ENCODE measurements at places on chromosomes 7 and 10.

GRCh38 chr10:97916586-97916985, 66.9 kb downstream of the GOLGA7B start:
- no peak for DNase-seq

DNA sequence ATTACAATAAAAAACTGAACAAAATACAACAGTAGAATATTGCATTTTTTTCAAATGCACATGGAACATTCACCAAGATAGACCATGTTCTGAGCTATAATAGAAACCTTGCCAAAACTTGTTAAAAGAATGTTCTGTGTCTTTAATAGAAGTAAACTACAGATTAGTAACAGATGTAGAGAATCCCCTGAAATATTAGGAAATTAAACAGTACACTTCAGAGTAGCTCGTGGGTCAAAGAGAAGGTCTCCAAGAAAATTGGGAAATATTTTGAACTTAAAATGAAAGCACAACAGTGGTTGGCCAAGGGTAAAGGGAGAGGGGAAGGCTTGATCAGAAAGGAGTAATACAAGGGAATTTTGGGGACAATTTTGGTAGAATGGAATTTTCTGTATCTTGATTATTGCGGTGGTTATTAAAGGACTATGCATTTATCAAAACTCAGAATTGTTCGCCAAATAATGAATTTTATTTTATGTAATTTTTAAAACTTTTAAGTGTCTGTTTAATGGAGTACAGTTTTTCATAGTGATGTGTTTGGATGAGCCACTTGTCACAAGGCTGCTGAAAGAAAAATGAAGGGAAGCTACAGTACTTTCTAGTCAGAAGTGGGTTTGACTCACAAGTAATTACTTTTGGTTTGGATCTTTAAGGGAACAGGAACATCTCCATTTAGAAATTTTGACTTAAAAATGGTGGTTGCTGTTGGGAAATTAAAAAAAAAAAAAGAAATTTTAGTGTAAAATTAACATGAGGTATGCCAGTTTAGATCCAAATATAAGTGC, 10.2 kb downstream of the PLEKHA8 start:
- DNase-seq = no peak

DNA sequence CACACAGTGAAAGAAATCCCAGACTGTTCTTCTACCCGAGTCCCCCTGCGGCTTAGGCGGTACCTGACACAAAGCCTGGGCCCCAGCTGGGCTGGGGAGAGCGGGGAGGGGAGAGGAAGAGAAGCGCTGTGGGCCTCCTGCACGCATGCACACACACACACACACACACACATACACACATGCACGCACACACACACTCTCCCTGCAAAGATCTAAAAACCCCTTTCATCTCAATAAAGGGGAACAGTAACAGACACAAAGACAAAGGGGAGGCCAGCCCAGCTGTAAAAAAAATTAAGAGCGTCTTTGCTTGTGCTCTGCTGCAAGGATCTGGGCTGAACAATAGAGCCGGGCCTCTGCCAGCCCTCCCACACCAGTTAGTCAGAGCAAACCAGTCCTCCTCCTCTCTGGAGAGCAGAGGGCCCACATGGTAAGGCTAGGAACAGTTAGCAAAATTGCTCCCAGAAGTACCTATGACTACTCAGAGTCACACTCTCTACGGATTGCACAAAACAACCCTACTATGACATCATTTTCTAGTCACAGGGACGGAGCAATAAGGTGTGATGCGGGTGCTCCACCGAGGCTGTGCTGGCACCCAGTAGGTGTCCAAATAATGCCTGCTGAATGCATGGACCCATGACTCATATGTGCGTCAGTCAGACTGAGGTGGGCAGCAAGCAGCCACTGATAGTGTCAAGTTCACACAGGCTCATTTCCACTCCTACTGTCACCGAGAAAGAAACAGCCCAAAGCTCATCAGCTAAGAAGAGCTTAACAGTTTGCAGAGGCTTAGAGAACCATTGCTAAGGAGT, 9.2 kb downstream of the ITPRIP start:
- peak; percentile 69 for DNase-seq

GRCh38 chr10:36499693-36500092, 625.7 kb upstream of the ANKRD30A start:
- DNase-seq = no peak

DNA sequence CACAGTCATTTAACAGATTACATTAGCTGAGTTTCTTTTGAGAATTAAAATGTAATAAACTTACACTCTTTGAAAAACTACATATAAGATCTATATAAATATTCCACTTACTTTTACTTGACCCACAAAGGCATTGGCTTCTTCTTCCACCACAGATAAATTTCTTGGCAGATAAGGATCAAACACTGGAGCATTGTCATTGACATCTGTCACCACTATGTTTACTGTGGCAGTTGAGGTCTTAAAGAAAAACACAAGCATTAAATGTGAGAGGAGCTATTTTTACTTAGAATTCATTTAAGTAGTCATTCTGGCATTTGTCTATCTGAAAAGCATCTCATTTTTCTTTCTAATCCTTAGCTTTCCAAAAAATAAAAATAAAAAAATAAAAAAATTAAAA, 734.4 kb downstream of the PCDH15 start:
- DNase-seq = no peak

DNA sequence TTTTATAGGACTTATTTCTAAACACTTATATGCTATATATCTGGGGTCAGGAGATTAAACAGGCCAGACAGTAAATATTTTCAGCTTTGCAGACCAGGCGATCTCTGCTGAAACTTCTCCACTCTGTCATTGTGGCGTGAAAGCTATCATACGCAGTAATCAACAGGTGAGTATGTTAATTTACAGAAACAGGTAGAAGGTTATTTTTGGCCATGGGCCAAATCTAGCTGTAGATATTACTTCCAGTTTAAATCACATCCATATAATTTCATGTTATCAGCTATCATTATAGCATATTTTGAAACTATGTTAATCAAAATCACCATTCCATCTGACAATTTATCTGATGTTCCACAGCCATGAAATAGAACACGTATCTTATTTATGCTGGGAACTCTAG, 67.8 kb downstream of the GPR37 start:
- DNase-seq = no peak

- DNase-seq = no peak
Observed at GRCh38 chr7:117698018-117698417, 175.2 kb downstream of the CTTNBP2 start.

GRCh38 chr7:125605241-125605640, 675.6 kb upstream of the POT1 start:
- no peak for DNase-seq

DNA sequence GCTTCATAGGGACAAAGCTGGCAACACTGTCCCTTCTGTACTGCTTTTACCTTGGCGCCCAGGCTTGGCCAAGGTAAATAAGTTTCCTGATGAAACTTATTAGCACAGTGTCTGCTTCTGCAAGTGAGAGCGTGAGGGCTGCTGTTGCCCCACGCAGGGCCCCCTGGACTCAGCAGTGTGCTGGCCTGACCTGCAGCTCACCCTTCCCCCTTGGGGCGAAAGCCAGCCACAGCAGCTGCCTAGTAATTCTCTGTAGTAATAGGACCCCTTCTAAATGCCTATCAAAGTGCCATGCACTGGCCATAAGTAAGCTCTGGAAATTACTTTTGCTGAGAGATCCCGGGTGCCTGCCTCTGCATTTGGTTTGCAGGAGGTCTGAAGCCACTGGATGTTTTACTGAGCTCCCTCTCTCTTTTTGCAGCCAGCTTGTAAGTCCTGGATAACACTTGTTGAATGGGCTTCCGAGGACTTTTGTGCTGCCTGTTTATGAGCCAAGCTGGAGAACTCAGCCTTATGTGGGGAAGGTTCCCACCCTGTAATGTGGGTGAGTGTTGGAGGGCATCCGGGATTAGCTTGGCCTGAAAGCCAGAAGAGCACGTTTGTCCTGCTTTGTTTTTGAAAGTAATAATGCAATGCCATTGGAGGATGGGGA, 293.9 kb downstream of the C7orf25 start:
- no peak for DNase-seq

- DNase-seq = no peak
Observed at GRCh38 chr7:151903249-151904032, 26.5 kb upstream of the PRKAG2 start.

DNA sequence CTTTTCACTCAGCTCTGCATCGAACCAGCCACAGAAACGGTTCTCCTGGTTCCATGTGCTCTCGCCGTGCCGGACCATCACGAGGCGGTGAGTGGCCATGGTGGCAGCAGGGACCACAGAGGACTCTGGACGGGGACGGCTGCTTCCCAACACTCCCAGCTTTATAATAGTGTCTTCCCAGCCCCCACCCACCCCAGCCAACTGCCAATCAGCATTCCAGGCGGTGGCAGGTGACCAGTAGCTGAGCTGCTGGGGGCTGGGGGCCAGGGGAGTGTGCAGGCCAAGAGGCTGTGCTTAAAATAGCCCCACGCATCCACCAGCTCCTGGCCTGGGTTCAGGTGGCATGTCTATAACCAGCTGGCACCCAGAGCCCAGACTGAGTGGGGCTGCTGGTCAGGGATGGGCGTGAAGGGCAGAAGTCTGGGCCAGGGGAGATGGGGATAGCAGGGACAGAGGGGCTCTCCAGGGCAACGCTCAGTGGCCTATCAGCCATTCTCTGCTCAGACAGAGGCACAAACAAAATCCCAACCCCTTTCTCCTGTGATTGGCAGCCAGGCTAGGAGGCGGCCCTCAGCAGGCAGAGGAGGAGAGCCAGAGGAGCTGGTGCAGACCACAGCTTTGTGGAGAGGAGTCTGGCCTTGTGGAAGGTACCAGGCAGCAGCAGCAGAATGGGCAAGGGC, at the start of gene PGAM2:
PGAM2 (minus strand) TSS at position 137 of the 680 bp plus-strand sequence; CDS start at position 99, 38 bp downstream.
- DNase-seq = no peak

GRCh38 chr10:31630861-31631567, 297.6 kb downstream of the ARHGAP12 start:
- DNase-seq = no peak

GRCh38 chr10:79235765-79236432, 111.4 kb upstream of the PPIF start:
- no peak for DNase-seq

DNA sequence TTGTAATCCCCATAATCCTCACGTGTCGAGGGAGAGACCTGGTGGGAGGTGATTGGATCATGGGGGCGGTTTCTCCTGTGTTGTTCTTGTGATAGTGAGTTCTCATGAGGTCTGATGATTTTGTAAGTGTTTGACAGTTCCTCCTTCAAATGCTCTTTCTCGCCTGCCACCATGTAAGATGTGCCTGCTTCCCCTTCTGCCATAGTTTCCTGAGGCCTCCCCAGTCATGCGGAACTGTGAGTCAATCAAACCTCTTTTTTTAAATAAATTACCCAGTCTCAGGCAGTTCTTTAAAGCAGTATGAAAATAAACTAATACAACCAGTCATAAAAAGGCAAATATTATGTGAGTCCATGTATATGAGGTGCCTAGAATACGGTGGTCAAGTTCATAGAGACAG, 87.5 kb downstream of the FRMD4A start:
- no peak for DNase-seq

- DNase-seq = no peak
Observed at GRCh38 chr10:44382981-44383748, 1.7 kb downstream of the CXCL12 start.

- DNase-seq = no peak
Observed at GRCh38 chr10:60834401-60834800, 56.1 kb downstream of the CDK1 start.

DNA sequence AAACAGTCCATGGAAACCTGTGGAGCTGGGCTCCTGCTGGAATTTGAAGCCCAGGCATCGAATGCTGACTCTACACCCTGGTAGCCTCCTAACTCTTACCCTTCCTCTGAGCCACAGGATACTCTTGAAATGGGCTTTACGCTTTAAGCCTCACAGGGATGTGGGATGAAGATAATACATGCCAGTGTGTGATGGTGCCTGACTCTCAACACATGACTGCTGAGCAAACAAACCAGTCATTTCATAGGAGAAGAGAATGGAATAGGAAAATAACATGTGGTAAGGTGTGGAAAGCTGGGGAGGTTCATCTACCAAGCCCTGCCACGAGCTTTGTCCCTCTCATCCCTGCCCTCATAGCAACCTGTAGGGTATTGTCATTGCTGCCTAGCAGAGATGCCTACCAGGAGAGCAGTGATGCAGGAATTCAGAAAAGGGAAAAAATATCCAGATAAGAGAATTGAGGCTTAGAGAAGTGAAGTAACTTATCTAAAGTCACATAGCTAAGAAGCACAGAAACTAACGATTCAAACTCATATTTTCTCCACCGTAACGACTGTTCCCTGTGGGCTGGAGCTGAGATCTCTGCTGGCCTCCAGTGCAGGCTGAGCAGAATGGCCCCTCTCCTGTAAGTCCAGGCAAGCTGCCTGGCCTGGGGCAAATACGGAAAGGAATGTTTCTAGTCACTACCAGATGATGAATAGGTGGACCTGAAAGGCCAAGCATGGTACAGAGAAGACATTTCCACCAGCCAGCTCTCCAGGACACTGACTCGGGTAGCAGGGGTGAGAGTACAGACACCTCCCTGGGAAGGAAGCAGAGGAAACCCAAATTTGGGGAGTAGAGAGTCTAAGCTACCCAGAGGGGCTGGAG, 90.2 kb upstream of the DUSP5 start:
- no peak for DNase-seq

- no peak for DNase-seq
Observed at GRCh38 chr10:130351466-130352290, 215.5 kb downstream of the GLRX3 start.
